IMR-90 (cell line): ENCODE measurements at places on chromosomes 13 and 19. TPM values are rescaled to one million over a fixed set of nuclear protein-coding genes. Genes with fewer than 3 reads are reported as not detected.

- no peak for DNase-seq
Observed at GRCh38 chr13:101003566-101003965, 329.0 kb upstream of the TMTC4 start.

- no peak for DNase-seq
Observed at GRCh38 chr13:110450941-110451730, 110.4 kb downstream of the RAB20 start.

Gene SLC7A10
- not detected in 2 replicates for polyA plus RNA-seq

Gene ATP8B3
- polyA plus RNA-seq = 8.1 and 9.0 TPM in 2 replicates

Gene CEACAM20
- polyA plus RNA-seq = not detected in 2 replicates
